ENCODE measurements at places on chromosomes 5 and 9. TPM values are rescaled to one million over a fixed set of nuclear protein-coding genes. Genes with fewer than 3 reads are reported as not detected.

PCDHGC3 gene
- polyA plus RNA-seq, result 92.9 TPM

GABRP gene
- polyA plus RNA-seq, result 0.17 TPM

CCL27 gene
- polyA plus RNA-seq, result not detected

TSLP gene
- polyA plus RNA-seq, result 1.4 TPM

Data from ovary (tissue), 10 donors.